ENCODE measurements at places on chromosomes 5 and 9.

- no peak for DNase-seq
Measured at GRCh38 chr9:106874652-106875051, 11.7 kb downstream of the ZNF462 start.

DNA sequence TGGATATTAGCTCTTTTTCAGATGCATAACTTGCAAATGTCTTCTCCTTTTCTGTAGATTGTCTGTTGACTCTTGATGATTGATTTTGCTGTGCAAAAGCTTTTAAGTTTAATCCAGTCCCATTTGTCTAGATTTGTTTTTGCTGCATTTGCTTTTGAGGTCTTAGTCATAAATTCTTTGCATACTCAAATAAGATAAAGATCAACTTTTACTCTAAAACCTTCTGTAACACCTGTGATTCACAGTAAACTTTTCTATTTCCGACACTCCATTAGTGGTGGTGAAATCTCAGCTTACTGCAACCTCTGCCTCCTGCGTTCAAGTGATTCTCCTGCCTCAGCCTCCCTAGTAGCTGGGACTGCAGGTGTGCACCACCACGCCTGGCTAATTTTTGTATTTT lies 239.0 kb upstream of the ST8SIA4 start:
- no peak for DNase-seq

- no peak for DNase-seq
Measured at GRCh38 chr9:35229066-35229778, 67.4 kb downstream of the UNC13B start.

GRCh38 chr5:153404747-153405146 lies 85.7 kb upstream of the GRIA1 start:
- DNase-seq: no peak

- no peak for DNase-seq
Measured at GRCh38 chr5:164054461-164054860, 549.0 kb downstream of the MAT2B start.

- no peak for DNase-seq
Measured at GRCh38 chr9:26057050-26057449, 378.8 kb upstream of the TUSC1 start.

DNA sequence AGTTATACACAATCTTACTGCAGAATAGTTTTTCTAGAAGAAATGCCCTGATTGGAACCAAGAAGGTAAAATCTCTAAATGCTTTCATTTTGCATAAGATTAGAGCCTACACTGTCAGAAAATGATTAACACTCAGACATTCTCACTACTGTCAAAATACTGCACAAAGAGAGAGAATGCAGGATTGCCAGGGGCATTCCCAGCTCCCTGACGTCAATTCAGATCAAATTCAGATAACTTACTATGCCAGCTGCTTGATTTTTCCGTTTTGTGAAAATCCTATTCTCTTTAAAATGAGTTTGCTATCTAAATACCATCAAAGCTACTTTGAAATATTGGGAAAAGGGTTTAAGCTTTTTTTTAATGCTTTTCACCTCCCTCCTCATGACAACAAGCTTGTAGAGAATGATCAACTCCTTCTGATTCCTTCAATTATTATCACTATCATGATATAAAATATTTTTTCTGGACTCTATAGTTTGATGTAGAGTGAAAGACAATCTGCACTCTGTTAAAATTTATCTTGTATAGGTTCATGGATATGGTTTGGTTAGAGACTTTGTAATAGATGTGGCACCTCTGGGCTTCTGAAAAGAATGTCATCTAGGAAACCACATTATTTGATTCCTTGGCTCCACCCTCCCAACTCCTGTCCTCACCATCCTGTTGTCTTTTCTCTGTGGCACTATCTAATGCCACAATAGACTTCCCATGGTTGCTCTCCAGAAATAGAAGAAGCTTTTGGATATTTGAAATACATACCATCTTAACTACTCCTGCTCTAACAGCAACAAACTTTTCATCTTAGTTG lies 407.7 kb downstream of the PDE4D start:
- no peak for DNase-seq

GRCh38 chr5:144033486-144033885 lies 137.0 kb downstream of the YIPF5 start:
- no peak for DNase-seq

- DNase-seq: no peak
Measured at GRCh38 chr9:33222031-33222430, 17.9 kb upstream of the SPINK4 start.

DNA sequence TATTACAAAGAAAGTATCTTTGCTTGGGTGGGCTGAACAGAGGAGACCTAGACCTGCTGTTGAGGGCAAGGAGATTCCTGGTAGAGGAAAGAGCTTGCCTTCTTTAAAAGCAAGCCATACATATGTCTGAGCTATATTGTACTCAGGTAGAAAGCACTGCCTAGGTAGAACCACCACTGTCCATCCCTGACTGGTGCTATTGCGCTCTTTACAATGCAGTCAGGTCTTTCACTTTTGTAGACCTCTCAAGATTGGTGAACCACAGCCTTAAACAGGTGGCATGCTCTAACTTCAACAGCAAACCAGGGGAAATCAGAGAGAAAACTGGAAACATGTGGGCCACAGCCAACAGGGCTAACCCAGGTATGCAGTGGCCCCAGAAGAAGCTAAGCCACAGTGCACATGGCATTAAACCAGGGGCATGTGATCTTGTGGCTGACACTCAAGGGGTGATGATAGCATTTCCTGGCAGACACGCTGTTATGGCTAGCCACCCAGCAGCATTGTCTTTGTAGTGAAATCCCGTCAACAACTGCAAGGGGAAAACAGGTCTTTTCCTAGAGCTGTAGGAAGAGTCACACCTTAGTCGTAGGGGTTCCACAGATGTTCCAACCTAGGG lies 253.9 kb upstream of the PCSK5 start:
- DNase-seq: no peak

DNA sequence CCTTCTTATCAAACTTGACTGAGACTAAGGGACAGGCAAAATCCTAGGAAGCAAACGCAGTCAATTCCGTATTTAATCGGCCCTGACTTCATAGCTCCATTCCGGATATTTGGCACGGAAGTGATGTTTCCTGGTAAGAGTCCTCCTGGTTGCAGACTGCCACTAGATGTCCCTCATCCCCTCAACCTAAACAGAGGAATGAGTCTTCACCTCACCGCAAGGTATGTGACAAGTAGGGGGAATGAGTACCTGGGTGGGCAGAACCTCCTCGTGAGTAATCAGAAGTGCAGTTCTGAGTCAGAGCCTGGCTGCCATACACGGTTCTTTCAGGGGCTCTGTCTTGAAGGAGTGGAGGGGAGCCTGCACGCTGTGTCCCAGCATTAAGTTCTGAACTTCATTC lies 173.6 kb downstream of the MUSK start:
- DNase-seq: no peak

- no peak for DNase-seq
Measured at GRCh38 chr9:78967596-78968217, 604.1 kb upstream of the TLE4 start.

- DNase-seq: no peak
Measured at GRCh38 chr5:127439644-127440043, 77.8 kb upstream of the PRRC1 start.

DNA sequence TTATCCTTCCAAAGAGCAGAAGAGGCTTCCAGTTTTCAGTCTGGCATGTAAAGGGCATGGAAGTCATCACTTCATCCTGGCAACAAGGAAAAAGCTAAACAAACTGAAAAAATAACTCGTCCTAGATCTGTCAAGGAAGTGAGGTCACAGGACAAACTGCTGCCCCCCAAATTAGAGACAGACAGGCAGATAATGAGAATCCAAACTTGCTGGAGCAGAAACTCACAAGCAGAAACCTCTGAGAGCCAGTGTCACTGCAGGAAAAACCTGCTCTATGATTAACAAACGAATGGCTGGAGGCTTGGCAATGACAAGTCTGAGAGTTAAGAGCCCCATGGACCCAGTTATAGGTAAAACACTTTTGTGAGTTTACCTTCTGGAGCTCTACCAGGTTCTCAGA lies 18.9 kb upstream of the MLANA start:
- DNase-seq: no peak

DNA sequence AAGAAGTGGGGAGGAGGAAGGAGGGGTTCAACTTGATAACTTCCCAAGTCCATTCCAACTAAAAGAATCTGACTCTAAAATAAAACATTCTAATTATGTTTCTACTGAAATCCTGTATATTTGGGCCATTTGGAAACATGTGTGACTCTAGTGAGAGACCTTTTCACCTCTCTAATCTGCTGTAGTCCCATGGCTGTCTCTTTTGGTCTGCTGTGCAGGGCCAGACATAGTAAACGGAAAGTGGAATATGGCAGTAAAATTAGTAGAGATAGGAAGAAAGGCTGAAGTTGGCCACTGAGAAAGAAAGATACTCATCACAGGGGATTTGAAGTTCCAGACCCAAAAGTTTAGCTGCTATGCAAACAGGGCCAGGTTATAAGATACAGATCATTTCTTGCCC lies 15.9 kb downstream of the RFX3 start:
- no peak for DNase-seq

GRCh38 chr5:63049935-63050334 lies 471.3 kb downstream of the LRRC70 start:
- no peak for DNase-seq

DNA sequence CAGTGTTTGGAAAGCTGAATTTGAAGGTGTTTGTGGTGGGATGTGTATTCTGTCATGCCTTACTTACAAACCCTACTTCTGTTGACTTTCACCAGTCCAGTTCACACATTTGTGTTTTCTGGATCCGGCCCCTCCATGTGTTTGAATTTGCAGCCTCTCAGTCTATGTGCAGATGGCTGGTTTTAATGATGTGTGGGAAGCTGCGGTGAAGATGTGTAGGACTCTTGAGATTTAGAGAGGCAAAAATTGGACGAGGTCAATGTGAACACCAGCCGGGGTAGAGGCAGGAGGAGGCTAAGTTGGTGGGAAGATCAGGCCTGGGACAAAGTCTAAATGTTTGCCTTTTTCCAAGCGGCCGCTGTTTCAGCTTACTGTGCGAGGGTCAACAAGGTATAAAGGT lies 115.4 kb upstream of the KLF9 start:
- DNase-seq: no peak

DNA sequence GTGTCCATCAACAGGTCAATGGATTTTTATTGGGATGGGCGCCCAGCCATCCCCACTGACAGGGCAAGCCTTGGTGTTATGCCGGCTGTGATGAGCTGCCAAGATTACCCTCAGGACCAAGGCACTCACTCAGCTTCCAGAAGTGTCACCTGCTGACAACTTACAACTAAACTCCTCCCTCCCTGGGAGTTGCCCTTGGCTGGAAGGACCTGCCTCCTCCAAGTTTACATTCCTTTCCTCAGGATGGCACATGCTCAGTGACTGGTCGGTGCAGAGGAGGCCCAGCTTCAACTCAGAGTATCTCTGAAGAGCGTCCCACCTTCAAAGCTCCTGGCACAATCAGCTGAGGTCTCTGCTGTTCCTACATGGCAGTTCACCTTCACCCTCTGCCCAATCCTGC lies 52.5 kb upstream of the ZBTB43 start:
- no peak for DNase-seq

DNA sequence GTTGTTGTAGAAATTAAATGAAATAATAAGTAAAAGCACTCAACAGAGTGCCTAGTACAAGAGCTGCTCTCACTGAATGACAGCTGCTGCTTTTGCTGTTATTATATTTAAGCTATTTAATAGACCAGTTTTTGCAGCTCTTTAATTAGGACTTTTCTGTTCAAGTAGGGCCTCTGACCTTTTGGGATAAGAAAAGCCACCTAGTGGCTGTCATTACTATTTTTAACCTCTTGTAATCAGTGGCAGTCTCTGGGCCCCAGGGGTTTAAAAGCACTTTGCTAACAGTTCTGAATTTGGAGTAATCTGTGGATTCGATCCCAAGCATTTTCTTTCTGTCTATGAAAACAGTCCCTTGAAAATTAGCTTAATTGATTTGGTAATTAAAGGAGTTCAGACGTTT lies 121.1 kb downstream of the NUDT12 start:
- DNase-seq: no peak

GRCh38 chr5:38291355-38291754 lies 33.0 kb downstream of the EGFLAM start:
- DNase-seq: no peak
